Right hindlimb (tissue), 1 donor: ENCODE measurements at places on chromosomes 4 and X.

GRCh38 chr4:118012142-118012541 lies 22.1 kb upstream of the NDST3 start:
- no peak for DNase-seq

- DNase-seq = no peak
Measured at GRCh38 chrX:7085879-7086278, 61.6 kb upstream of the STS start.

DNA sequence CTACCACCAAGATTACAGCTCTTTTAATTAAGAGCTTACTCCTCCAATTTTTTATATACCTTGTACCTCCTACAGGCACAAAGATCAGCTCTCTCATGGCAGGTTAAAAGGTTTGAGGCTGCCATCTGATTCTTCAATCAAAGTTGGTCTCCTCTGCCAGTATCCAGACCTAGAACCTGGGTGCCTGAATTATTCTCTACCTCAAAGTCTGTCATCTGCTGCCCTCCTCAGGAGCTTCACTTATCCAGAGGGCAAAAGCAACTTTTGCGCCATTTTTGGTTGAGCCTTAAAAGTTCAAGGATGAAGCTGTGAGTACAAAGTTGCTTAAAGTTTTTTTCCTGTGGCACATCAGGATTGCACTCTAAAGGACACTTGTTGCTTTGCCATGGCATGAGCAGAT lies 343.7 kb upstream of the PPP1R2C start:
- DNase-seq = no peak

DNA sequence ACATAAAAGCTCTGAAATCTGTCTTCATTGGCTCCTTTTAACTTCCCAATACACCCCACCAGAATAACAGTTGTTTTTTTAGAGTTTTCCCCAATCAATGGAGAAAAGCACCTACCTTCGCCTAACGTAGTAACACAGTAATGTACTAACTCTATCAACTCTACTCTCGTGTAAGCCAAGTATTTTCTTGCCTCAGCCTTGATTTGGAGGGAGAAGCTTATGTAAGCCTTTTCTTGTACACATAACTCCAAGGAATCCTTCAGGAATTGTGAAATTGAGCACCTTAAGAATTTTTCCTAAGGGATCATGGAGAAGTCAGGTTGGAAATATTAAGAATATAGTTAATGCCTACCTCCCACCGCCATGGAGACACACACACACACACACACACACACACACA lies 181.2 kb downstream of the RAPGEF2 start:
- DNase-seq = no peak

DNA sequence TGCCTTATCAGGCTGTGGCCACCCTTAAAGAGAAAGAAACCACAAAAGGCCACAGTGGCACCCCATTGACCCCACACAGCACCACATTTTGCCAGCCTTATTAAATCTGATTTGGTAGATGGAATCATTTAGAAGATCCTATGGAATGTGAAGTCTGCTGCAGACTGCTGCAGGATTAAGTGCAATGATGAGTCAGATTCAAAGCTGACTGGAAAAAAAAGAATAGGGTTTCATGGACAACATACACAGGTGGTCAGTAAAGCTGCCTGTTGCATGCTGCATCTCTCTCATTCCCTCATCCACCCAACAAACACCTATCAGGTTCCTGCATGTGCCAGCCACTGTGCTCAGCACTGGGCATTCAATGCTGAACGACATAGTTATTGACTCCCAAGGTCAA lies 56.6 kb downstream of the CHST7 start:
- DNase-seq = no peak

- no peak for DNase-seq
Measured at GRCh38 chr4:76762137-76763130, 135.5 kb downstream of the SOWAHB start.

DNA sequence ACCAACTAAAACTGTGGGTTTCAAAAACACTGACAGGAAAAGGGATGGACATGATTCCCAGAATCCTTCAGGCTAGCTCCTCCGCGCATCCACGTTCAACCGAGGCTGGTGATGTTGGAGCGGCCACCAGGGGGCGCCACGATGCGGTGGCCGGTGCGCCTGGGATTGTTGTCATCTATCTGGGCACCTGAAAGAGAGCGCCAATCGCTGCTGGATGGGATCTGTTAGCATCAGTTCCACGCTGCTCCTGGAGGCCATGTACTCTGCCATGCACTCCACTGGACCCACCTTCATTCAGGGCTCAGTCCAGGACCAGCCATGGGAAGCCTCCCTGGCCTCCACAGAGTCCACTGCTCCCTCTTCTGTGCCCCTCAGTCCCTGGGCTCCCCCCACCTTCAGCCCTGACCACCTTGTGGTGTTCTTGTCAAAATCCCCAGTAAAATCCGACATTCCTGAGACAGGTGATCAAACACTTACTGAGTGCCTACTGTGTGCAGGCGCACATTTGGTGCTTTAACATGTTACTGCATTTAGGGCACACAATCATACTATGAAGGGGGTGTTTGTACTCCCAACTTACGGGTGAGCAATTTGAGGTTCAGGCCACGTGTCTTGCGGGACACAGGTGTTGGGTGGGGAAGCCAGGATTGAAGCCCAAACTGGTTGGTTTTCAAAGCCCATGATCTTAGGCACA lies 71.1 kb downstream of the CRMP1 start:
- DNase-seq = no peak

GRCh38 chr4:10099499-10100325 lies 16.9 kb downstream of the WDR1 start:
- DNase-seq = no peak

GRCh38 chrX:40143001-40143400 lies 45.2 kb upstream of the BCOR start:
- DNase-seq = no peak

- DNase-seq = peak; percentile 59
Measured at GRCh38 chrX:119118780-119119395, 8.7 kb downstream of the KIAA1210 start.

GRCh38 chr4:46081674-46082073 lies 42.2 kb downstream of the GABRG1 start:
- DNase-seq = no peak

GRCh38 chr4:52377563-52377962 lies 281.5 kb downstream of the USP46 start:
- DNase-seq = no peak

DNA sequence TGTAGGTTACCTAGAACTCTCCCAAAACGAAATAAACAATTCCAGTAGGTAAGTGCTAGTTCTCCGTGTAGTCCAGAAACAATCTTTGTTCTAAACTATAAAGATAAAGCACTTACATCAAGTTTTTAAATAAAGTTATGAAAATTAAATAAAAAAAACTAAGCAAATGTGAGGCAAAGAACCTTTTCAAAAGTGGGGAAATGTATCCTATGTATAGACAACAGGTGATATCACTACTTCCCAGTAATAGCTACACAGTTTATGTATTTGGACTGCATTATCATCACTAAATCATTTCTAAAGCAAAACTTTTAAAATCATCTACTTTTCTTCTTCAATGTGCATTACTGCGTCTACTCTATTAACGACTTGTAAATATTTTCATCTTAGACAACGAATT lies 2.0 kb downstream of the YTHDC1 start:
- DNase-seq = no peak

DNA sequence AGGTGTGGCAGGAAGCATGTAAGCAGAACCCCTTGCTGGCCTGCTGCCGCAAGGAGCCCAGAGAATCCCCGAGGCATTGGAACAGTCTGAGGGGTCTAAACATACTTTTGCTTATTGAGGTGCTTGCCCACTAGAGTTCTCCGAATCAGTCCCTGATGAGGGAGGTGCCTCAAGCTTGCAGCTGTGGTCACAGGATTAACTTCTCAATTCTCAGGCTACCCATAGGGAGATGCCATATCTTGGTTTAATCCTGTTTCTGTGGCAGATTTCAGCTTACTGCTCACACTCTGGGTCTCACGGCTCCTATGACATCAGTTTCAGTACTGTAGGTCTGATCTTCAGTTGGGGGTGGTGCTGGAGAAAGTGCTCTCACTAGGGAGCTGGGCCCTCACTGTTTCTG lies 39.9 kb downstream of the CCNG2 start:
- DNase-seq = peak; percentile 19

DNA sequence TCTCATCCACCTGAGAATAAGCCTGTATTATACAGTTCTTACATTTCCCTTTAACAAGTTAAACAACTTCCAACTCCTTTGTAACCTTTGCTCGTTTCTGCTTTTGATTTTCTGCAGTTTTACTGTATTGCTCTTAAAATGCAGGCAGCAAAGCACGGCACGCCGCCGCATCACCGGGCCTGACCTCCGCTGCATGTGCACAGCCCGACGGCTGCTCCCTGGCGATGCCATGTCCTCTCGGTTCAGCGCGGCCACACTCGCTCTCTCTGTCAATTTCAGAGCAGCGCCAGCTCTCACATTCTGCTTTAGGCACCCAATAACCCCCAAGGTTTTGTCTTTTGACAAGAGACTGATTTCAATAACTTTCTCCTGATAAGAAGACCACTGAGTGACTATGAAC lies 60.3 kb downstream of the DCTD start:
- no peak for DNase-seq

GRCh38 chrX:149021159-149021558 lies 483.9 kb downstream of the IDS start:
- DNase-seq = no peak

DNA sequence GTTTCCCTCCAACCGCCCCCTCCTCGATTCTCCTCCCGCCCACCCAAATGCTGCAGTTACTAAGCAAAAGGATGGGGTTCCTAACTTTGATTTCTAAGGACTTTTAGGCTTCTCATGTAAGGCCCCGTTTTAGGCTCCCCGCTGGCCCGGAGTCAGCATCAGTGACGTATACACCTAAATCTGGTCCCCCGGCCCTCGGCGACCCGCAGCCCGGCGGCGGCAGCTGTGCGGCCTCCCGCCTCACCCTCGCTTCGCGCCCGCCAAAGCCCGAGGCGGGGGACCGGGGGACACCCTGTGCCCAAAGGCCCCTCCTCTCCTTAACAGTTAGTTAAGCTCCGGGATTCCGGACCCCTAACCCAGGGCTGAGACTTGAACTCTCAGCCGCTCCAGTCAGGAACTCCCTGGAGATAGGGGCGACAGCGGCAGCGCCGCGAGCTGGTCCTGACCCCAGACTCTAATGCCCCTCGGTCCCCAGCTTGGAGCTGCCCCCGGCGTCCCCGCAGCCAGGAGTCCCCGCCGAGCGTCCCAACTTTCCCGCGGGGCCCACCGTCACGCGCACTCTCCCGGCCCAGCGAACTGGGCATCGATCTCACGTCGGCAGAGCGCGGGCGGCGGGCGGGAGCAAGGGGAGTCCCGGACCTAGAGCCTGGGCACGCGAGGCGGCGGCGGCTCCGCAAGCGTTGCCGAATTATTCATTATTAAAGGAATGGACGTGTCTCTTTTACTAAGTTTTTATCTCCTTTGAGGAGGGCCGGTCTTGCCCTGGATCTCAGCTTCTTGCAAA lies 1.5 kb upstream of the NR3C2 start:
- DNase-seq = peak; percentile 47

GRCh38 chr4:86928400-86929255 lies 6.2 kb upstream of the AFF1 start:
- DNase-seq = no peak

DNA sequence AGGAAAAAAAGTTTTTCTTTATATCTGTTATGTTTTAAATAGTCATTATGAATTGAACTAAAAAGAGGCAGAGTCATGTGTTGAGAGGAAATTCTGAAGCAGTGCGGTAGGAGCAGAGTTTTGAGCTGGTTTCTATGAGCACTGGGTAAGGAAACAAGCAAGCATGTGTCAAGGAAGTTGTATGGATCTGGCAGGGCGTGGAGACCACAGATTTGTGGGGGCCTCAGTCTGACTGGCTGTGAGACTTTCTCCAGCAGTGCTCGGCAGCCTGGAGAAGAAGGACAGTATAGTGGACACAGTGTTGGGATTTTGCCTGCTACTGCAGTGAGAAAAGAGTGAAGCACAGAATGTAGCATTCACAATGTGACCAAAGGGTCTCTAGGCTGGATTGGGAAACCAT lies 399.1 kb downstream of the INPP4B start:
- peak; percentile 20 for DNase-seq

DNA sequence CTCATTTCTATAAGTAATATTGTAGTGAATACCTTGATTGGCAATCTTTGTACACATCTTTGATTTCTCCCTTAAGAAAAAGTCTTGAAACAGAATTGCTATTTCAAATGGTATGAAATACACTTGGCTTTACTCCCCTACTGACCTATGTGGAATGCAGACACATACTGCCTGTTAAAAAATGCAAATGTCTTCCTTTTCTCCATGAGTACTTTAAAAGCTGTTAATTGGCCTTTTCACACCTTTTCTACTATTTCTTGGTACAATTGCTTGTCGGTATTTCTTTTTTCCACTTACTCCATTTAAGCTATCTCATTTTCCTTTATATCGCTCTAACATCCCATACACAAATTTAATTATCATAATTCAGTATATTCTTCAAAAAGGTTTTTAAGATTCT lies 87.2 kb downstream of the FRYL start:
- DNase-seq = no peak

DNA sequence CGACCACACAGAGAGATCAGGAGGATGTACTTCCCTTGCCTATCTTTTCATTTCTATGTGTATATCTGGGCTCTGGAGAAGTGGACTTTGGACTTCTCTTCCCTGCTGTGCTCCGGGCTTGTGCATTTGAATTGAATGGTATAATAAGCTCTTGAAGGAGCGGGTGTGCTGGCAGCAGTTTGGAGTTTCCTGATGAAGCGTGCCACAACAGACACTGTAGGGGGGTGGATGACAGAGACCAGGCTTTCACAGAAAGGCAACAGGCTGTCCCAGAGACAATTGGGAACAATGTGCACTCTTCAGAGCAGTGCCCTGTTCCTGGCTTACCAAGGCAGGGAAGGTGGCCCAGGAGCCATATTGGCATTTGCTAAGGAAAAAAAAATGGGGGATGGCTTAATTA lies 170.1 kb downstream of the FRMPD4 start:
- no peak for DNase-seq

DNA sequence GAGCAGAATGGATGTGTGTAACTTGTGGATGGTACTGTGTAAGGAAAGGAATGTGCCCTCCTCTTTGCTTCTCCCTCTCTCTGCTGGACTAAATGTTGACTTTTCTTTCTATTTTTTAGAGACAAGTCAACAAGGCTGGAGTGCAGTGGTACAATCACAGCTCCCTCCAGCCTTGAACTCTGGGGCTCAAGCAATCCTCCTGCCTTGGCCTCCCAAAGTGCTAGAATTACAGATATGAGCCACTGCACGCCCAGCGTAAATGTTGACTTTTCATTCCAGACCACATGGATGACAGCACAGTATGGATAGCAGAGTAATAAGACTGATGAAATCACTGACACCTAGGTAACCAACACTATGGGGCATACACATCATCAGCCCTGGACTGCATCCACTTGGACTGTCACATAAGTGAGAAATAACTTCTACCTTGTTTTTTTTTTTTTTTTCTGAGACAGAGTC lies 5.1 kb upstream of the RPS3A start:
- no peak for DNase-seq

GRCh38 chrX:133413218-133413925 lies 1.9 kb downstream of the GPC4 start:
- peak; percentile 31 for DNase-seq

GRCh38 chr4:84814094-84814750 lies 152.3 kb downstream of the WDFY3 start:
- no peak for DNase-seq
